ENCODE measurements at places on chromosomes 7 and 10. TPM values are rescaled to one million over a fixed set of nuclear protein-coding genes. Genes with fewer than 3 reads are reported as not detected.

Gene SUV39H2
- 7.6 TPM for total RNA-seq

Gene DMTF1
- 21.6 TPM for total RNA-seq

Gene CHRM2
- not detected for total RNA-seq

Gene SYCE1
- not detected for total RNA-seq

Gene SPDYE5
- total RNA-seq: not detected

Gene NPTX2
- 0.60 TPM for total RNA-seq

Gene C7orf33
- total RNA-seq: not detected

Gene PLEKHS1
- total RNA-seq: not detected

Gene TAS2R4
- 0.22 TPM for total RNA-seq

Gene SPAM1
- total RNA-seq: not detected

Gene FEZF1
- total RNA-seq: not detected

Gene OIT3
- under 0.01 TPM for total RNA-seq

Measured in lung microvascular endothelial cell (primary cell).